Kasumi-1 (cell line): ENCODE measurements at places on chromosomes 1 and 21.

GRCh38 chr1:45876000-45876617 lies 72.7 kb downstream of the MAST2 start:
- DNase-seq, result no peak

- no peak for DNase-seq
Observed at GRCh38 chr1:236425031-236425663, 31.1 kb downstream of the EDARADD start.

DNA sequence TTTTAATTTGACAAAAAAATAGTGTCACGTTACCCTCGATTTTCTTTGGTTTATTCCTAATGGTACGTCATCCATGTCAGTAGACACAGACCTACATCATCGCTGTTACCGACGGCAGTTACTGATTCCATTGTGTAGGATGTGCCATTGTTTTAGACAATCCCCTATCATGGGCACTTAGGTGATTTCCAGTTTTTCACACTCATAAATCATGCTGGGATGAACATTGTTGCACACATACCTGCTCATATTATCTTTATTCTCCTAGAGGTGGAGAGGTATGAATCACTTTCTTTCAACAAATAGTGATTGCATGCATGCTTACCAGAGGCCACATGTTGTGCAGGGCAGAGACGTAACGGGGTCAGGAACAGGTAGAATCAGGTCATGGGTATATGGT lies 79.7 kb upstream of the EFHD2 start:
- DNase-seq, result no peak

DNA sequence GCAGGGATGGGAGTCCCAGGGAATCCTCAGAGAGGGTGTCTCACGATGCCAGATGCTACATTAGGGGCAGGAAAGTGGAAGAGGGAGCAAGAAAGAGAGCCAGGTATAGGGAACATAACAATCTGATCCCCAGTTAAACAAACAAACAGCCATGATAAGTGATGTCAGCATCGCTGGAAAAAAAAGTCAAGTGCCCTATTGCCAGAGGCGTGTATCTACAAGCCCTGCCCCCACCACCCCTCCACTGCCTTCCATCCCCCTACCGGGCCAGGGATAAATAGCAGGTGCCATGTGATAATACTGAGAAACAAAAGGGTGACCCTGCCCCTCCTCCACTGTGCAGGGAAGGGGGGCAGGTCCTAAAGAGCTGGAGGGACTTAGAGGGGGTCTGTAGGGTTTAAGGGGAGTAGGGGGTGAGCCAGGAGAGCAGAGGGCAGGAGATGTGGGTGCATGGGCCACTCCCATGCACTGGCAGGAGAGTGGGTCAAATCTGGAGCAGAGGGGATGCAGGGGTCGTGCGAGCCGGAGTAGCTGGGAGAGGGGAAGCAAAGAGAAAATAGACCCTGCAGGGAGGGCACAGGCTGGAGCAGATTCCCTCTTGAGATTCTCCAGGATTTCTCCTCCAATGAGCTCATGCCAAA lies 3.4 kb downstream of the SLC26A9 start:
- DNase-seq, result no peak

GRCh38 chr1:187928288-187928687 lies 1099.5 kb downstream of the PLA2G4A start:
- no peak for DNase-seq

DNA sequence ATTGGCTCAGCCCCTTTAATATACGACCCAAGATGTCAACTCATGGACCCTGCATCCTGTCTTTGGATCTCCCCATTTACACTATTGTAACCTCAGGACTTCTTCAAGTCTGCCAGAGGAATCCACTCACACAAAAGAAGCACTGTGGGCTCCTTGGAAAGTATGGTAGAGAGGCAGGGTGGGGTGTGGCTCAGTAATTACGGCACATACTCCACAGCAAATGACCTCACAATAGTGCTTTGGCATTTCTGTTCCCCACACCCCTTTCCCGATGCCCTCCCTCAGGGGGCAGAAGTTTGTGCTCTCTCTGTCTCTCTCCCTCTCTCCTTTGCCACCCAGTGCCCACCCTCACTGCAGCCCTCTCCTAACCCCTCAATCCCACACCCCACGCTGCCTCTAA lies 27.8 kb upstream of the IFNAR2 start:
- no peak for DNase-seq

GRCh38 chr21:14741256-14741655 lies 195.1 kb upstream of the SAMSN1 start:
- DNase-seq, result no peak

DNA sequence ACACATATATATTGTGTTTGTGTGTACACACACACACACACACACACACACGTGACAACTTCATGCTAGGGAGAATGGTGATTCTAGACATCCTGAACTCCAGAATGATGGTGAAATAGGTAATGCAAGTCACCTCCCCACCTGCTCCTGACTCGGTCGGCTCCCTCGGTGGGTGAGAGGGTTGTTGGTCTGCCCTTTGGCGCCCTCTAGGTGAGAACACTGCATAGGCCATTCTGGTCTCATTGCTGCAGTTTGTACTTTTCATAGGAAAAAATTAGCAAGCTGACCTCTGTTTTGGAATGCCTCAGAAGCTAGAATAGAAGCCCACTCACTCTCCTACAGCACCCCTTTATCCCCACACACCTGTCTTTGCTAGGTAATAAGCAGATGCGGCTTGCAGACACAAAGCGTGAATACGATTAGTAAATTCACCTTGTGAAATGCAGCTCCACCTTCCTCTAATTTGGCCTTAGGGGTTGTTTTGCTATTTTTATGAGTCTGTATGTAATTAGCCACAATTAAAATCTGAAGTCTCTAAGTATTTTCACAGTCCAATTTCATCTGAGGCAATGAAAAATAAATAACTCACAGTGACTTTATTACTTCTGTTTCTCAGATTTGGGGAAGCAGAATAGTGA lies 130.0 kb upstream of the KCNJ15 start:
- DNase-seq, result peak; percentile 57

DNA sequence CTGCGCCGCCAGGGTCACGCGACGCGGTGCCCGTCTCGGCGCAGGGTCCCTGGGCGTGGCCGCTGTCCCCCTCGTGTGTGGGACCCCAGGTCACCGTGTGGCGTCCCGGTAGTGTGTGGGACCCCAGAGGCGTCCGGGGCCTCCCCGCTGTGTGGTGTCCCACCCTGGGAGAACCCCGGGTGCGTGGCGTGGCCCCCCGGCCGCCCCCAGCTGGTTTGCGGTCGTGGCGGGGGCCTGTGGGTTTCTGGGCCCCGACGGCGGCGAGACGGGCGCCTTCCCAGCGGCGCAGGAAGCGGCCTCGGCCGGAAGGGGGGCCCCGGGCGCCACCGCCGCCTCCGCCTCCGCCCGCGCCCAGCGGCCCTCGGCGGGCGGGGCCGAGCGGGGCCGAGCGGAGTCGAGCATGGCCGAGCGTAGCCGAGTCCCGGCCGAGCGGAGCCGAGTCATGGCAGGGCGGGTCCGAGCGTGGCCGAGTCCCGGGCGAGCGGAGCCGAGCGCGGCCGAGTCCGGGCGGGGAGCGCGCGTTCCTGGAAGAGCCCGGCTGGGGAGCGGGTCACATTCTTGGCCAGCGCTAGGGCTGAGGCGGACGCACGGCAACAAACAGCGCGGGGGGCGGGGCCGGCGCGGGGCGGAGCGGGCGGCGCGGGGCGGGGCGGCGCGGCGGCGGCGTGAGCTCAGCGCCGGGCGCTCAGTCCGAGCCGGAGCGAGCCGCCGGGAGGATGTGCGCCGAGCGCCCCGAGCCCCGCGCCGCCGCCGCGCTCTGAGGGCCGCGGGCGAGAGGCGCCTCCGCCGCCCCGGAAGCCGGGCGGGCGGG lies 568 bp upstream of the SKI start:
- DNase-seq, result peak; percentile 93

- no peak for DNase-seq
Observed at GRCh38 chr1:248782416-248783141, 27.0 kb upstream of the LYPD8 start.

DNA sequence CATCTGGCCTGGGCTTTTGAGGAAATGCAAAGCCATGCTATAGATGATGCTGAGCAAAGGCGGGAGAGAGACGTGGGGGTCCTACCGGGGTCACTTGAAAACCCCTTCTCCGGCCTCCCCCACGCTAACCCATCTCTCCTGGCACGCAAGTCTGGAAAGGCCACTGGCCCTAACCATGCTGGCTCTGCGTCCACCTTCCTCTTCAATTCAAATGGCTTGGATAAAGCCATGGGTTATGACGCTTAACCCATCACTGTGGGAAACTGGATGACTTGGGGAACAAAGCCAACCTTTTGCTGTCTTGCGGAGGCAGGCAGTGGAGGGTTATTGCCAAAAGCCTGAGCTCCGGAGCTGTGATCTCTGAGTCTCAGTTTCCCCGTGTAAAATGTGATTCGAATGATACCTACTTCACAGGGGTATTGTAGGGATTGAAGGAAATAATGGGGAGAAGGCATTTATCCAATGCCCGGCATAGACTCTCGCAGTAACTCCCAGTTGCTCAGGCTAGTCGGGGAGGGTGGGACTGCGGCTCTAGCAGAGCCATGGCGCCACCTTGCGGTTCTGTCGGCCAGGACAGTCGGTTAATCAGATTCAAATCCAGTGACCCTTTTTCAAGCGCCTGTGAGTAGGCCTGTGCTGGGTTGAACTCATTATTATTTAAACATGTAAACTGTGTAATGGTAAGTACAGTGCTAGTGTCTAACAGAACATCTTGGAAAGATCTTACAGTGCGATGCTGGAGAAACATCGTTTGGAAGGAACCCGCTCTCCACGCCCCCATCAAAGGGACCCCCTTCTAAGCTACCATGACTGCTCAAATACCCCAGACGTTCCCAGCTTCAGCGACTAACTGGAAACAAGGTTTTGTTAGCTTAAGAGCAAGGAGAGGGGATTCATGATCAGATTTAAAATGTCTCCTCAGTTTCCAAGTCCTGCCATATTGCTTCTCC lies 20.3 kb downstream of the NEK2 start:
- DNase-seq, result peak; percentile 77

GRCh38 chr1:119011116-119011515 lies 23.0 kb upstream of the TBX15 start:
- no peak for DNase-seq

DNA sequence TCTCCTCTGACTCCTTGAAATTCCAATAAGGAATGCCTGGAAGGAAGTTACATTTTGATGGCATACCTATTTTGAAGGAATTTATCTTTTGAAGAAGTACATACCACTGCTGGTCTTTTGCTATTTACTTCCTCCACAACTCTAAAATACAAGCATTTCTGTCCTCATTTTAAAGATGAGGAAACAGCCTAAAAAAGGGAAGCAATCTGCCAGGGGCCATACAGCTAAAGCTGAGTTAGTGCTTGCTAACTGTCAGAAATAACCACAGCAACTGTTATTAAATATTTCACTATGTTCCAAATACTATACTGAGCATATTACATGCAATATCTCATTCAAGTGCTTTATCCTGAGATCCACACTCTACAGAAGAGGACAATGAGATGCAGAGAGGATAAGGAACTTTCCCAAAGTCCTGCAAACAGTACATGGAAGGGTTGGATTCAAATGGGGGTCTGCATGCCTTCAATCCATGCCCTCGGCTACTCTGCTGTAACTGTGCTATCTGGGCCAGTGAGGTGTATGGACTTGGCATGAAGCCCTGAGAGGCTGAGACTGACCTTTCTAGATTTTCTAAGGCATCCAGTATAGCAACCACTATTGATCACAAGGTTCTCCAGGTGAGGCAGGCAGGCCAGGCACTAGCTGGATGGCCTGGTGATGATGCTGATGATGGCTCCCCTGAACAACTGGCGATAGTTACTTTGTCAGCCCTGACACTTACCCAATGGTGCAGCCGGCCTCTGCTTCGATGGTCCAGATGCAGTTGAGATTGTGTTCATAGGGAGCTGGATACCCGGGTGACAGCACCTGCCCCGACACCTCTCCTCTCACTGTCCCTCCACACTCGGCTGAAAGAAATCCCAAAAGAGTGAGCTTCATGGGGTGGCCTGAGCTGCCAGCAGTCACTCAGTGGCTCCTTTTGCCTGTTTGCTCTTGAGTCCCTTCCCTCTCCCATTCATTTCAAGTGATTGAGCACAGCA lies 171.4 kb upstream of the HMGB4 start:
- peak; percentile 4 for DNase-seq

DNA sequence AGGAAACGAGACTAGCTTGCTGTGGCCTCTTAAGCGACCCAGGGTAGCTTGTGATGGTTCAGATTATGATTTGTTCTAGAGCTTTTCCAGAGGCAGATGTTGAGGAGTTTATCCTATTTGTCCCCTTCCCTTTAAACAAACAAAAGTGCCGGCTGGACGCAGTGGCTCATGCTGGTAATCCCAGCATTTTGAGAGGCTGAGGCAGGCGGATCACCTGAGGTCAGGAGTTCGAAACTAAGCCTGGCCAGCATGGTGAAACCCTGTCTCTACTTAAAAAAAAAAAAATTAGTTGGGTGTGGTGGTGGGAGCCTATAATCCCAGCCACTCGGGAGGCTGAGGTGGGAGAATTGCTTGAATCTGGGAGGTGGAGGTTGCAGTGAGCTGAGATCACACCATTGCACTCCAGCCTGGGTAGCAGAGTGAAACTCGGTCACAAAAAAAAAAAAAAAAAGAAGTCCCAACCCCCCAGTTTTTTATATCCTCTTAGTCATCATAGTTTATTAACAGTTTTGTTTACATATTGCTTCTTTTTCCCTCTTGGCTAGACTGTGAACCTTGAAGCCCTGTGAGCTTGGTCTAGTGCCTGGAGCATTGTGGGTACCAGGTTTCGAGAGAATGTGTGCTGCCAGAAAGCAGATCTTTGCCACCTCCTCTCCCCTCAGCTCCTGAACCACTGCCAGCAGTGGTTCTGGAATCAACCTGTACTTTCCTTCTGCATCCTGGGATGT lies 29.8 kb downstream of the MAPKAPK2 start:
- DNase-seq, result no peak

DNA sequence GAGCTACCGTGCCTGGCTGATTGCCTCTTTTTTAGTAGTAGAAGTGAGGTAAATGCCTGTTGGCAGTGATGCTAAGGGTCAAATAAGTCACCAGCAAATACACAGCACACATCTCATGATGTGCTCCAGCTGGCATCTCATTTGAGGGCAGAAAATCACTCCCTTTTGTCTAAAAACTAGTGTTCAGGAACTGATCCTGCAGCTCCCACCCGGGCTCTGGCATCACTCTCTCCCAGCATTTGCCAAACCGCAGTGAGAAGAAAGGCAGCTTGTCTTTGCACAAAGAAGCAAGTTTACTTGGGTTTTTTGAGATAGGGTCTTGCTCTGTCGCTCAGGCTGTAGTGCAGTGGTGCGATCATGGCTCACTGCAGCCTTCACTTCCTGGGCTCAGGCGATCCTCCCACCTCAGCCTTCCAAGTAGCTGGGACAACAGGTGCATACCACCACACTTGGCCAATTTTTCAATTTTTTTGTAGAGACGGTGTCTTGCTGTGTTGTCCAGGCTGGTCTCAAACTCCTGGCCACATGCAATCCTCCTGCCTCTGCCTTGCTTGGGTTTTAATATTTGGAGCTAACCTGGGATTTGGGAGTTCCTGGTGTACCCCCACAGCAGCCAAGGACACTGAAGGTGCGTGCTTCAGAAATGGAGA lies 4.1 kb downstream of the RBP7 start:
- no peak for DNase-seq

DNA sequence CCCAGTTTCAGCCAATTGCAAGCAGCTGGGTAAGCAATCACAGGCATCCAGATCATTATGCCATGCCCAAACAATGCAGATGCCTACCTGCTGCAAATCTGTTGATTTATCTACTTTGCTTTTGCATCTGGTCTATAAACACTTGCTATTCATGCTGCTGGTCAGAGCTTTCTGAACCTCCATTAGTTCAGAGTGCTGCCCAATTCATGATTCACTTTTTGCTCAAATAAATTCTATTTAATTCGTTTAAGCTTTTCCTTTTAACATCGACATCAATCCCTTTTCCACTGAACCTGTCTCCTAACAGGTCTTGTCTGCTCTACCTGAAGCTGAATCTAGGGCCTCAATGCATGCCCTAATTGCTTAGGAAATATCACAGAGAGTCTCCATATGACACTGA lies 99.4 kb upstream of the C1orf87 start:
- DNase-seq, result no peak
